ENCODE measurements at places on chromosomes 11 and 22.

DNA sequence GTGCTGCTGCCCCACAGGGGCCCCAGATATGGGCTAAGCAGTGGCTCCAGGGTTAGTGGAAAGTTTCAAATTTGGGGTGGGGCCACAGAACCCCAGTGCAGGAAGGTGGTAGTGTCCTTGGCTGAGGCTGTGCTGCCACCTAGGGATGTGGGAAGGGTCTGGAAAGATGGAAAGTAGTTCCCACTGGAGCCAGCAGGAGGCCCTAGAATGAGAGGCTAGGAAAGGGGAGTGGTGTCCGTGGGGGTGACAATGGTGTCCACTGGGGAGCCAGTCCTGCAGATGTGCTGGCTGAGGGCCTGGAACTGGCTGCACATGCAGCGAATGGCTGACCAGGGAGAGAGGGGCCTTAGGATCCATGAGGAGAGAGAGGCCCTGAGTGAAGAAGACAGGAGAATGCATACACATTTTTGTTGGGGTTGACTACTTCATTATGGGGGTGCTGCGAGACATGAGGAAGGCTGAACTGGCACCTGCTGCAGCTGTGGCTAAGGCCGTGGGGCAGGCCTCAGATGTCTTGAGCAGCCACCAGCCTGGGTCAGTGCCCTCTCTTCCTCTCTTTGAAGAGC, 21.1 kb downstream of the RFPL3 start:
- no peak for DNase-seq

GRCh38 chr22:27690599-27690998, 111.0 kb downstream of the MN1 start:
- no peak for DNase-seq

DNA sequence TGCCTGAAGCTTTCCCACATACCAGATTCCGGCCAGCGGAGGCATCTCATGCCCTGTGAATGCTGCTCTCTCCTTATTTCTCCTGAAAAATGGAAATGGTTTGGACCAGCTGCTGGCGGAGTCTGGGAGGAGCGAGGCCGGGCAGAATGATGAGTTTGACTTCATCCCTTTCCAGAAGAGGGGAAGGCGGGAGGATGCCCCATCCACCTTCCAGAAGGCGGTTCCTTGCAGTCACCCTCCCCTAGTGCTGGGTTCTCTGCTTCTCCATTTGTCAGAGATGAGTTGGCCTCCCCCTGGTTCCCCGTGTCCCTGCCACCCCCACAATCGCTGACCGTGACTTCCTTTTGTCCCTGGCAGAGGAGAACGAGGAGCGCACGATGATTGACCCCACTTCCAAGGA, 75.6 kb downstream of the PARVB start:
- DNase-seq: no peak

GRCh38 chr11:34653851-34654482, 33.1 kb downstream of the EHF start:
- DNase-seq: no peak

- no peak for DNase-seq
These were observed 120.4 kb downstream of the PHF21B start for GRCh38 chr22:44889255-44889878.

- DNase-seq: no peak
These were observed 2.9 kb upstream of the VSIG10L2 start for GRCh38 chr11:125942771-125943428.

GRCh38 chr22:43449831-43450225, 38.0 kb downstream of the MPPED1 start:
- DNase-seq: no peak

GRCh38 chr11:78200061-78200460, 11.3 kb downstream of the USP35 start:
- no peak for DNase-seq

GRCh38 chr11:28153586-28153985, 45.4 kb downstream of the METTL15 start:
- no peak for DNase-seq

DNA sequence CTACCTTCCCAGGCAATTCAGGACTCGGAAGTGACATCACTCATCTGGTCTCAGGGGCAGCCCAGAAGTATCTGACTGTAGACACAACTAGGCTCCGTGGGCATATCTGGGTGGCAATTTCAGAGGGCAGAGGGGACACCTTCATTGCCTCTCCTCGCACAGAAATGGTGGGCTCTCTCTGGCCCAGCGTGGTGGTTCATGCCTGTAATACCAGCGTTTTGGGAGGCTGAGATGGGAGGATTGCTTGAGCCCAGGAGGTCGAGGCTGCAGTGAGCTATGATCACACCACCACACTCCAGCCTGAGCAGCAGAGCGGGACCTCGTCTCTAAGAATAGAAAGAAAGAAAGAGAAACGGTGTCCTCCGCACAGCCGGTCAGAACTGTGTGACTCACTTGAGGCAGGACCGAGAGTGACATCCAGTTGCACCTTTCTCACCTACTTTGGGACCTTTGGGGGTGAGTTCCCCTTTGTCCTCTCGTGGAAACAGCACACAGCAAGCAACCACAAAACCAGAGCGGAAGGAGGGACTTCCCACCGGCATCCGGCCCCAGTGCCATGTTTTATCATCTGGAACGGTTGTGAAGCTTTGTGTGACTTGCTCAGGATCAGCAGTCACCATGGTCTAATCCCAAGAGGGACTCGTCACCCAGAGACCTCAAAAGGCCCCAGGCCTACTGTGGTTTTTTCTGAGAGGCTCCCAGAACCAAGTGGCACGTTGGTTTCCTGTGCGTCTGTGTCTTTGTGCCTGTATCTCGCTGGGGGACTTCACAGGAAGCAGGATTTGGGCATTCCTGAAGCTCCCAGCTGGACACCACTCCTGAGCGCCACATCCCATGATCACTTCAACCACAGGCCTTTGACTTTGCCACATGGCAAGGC, 38.4 kb upstream of the EMID1 start:
- peak; percentile 98 for DNase-seq

DNA sequence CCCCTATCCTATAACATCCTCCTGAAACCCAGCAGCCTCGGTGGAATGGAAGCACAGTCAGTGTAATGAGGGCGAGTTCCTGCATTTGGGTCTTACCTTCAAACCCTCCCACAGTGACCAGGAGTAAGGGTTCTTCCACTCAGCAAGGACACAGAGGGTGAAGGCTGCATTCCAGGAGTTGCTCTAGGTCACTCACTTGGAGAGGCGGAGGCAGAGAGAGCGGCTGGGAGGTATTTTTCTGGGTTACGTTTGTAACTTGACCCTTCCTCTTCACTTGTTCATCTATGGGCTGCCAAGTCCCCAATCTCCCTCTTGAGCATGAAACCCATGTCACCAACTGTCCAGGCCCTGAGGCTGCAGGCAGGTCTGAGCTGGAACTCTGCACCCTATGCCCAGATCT, 36.8 kb upstream of the SHISAL1 start:
- DNase-seq: no peak

DNA sequence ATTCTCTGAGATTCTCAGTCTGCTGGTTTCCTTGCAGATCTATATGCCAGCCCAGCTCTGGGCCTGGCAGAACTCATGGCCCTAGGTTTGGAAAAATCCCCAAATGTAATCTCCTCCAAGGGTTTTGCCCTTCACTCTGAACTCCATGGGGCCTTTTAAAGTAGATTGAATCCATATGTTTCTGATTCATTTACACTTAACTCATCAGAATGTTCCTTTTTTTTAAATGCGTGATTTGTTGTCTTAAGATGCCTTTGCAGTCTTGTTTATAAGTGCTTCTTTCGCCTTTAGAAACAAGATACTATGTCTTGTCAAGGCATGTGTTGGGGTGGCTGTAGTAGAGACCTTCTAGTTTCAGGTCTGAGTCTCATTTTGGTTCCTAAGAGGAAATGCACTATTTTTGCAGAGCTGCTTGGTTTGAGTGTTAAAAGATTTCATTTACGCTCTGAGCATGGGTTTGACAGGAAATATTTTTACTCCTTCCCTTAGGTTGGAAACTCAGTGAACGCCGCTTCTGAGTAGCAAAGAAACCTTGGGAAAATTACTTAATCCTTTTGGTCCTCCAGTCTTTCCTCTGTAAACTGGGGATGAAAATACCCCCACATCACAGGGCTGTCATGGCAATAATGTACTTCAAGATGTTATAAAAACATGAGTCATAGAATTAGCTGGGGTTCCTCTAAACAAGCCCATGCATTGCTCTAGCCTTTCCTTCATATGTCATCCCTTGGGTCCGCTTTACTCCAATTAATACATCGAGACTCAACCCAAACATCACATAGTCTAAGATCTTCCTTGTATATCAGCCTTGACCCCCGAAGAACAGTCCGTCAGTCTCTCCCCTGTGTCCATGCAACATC, 83.5 kb downstream of the SNX19 start:
- DNase-seq: no peak

DNA sequence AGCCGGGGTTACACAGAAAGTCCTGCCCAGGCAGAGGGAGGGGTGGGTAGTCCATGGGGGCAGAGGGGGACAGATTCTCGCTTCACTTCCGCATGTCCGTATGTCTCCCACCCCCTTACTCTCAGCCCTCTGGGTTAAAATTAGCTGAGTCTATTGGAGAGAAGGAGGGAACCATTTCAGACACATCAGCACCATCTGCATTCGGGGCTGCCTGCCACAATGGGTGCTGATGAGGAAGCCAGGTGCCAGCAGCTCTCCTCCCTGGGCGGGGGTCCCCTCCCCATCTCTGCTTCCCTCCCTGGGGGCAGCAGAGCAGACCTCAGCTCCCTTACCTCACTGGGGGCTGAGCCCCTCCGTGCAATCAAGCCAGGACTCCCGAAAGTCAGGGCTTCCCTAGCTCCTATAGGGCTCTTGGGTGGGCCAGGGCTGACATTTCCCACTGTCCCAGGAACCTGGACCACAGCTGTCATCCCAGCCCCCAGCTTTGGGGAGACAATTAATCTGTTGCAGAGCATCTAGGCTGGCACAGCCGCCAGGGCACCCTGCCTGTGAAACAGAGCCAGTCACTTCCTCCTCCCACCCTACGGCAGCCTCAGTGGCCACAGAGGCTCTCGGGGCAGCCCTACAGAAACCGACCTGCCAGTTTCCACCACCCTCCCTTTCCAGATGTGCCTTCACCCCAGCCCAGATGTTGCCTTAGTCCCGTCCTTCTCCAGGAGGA, 67.3 kb downstream of the PDE2A start:
- no peak for DNase-seq

DNA sequence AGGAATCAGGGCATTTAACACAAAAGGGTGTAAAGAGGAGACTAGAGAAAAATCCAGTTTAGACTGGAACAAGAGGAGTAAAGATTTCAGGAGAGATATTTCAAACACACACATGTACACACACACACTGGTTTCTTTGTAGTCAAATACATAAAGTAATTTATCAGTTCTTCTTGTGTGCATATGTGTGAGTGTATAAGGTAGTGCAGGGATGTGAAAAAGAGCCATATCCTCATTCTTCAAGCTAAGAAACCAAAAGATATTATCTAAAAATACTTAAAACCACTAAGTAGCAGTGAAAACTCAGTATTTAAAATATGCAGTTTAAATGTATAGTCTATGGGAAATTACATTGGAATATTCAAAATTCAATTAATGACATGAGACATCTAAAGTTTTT, 52.5 kb upstream of the CARD18 start:
- no peak for DNase-seq

GRCh38 chr11:9711454-9712307, 47.8 kb downstream of the SWAP70 start:
- no peak for DNase-seq

GRCh38 chr22:39501644-39502108, 414 bp upstream of the MIEF1 start:
- DNase-seq: no peak

DNA sequence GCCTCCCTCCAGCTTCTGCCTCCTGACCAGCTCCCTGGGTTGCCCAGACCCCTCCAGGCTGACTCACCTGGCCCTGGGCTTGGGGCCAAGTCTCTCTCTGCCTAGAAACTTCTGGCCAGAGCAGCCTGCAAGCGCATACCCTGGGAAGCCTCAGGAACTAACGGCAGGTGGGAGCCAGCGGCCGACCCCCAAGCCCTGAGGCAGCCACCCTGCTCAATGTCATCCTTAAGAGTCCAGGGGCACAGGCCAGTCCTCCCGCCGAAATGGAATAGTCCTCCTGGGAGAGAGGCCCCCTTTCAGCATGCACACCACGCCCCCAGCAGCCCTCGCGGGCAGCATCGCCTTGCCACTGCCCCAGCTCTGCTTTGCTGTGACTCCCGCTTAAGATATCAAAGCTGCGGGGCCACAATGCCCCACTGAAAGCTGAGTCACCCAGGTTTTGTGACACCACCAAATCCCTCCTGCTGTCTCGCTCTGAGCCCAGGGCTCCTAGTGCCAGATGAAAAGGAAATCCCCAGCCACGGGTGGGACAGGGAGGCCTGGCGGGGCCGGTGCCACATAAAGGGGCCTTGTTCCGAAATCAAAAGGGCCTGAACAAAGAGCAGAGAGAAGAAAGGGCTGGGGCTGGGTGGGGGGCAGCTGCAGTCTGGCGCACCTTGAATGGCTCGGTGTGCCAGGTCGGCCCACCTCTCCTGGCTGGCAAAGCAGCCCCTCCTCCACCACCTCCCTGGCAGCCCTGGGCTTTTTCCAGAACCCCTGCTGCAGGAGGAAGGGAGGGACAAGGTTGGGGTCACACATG, 21.4 kb upstream of the FGF3 start:
- no peak for DNase-seq

DNA sequence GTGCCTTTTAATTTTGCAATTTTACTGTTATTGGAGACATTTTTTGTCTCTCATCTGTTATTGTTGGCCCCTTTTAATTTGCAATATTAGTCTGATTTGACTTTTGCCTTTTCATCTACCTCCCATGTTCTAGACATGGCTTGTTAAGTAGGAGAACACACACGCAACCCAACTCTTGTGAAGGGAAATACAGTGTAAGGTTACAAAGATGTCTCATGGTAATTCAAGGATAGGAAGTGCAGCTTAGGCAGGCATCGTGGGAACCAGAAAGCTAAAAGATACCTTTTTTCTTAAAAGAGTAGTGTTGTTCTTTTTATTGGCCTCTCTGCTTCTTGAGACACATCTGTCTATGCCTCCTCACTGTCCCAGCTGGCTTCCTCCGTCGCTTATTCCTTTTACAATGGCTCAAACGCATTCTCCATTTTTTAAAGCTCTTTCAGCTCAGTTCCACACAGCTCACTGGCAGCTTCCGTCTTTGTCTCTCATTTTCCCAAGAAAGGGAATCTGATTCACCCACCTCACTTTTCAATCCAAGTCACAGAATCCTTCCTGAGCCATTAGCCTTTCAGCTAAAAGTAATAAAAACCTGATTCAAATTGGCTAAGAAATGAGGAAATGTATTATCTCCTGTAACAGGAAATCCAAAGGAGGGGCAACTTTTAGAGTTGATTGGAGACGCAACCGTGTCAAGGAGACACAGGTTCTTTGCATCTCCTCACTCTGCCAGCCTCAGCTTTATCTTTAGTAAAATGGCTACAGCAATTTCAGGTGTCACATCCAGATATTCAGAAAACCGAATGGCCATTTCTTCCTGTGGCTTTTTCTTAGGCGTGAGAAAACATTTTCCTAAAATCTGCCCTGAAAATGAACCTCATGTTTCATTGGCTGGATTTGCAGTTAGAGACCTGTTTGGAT, 57.2 kb downstream of the SIK2 start:
- DNase-seq: no peak
